ENCODE measurements at places on chromosomes 1 and 21. TPM values are rescaled to one million over a fixed set of nuclear protein-coding genes. Genes with fewer than 3 reads are reported as not detected.

DNA sequence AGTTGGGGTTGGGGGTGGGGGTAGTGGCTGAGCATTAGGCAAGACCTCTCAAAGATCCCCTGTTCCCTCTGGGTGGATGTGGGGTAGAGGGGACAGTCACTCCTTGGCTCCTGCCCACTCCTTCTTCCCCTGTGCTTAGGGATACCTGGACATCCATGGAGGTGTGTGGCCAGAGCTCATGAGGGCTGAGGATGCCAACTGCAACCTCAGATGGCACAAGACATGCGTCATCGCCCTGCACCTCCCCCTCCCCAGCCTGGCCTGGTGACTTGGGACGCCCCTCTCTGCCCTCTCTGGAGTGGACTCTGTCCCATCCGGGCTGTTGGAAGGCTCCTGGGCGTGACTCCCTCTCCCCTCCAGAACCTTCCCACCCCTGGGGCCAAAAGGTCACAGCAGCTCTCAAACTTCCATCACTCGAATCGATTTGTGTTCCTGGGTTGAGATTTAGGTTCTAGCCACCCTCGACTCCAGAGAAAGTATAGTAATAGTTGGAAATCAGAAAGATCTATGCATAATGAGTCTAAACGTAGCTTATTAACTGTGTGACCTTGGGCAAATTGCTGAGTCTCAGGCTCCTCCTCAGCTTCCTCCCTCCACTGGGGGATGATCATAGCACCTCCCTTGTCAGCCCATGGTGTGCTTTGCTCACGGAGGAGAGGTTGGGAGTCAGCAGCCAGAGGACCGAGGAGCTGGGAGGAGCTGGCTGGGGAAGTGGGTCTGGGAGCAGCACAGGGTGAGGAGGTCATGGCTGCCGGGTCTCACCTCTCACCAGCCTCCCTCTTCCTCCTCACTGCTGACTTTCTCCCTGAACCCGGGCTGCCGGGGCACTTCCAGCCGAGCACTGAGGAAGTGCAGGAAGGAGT, 2.2 kb upstream of the PTPN7 start:
- peak overlapping the region; percentile 99 for H3K27ac ChIP-seq
- H3K36me3 ChIP-seq, result peaks cover 27% of the 10 kb centered on the region
- peaks cover 72% of the 10 kb centered on the region for H3K4me1 ChIP-seq
- peak overlapping the region; percentile 98 for H3K4me3 ChIP-seq
- DNase-seq, result peak; percentile 32
- no peaks in the 10 kb centered on the region for H3K27me3 ChIP-seq

DNA sequence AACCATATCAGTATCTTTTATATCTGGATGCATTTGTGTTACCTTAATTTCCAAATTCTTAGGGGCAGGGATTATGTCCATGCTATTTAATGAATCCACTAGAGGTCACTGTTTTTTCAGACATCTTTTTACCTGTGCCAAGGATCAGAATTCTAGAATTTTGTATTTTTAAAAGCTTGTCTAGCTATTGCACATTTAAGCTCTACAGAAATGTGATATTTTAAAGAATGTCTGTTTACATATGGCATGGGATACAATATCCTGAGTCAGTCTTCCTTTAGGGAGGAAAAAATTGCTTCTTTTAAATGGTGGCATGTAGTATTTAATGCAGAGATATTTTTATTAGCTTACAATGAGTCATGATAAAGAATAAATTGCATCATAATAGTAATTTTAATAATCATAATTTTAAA, 11.3 kb downstream of the RPAP2 start:
- peaks cover 32% of the 10 kb centered on the region for H3K4me1 ChIP-seq
- H3K4me3 ChIP-seq, result no peak overlapping the region
- peaks cover 38% of the 10 kb centered on the region for H3K36me3 ChIP-seq
- H3K27ac ChIP-seq, result no peak overlapping the region
- H3K27me3 ChIP-seq, result no peaks in the 10 kb centered on the region

GRCh38 chr21:33975548-33976081, 60.0 kb upstream of the ATP5PO start:
- H3K4me1 ChIP-seq, result peaks cover 45% of the 10 kb centered on the region
- H3K36me3 ChIP-seq, result peaks cover 9% of the 10 kb centered on the region
- peak overlapping the region; percentile 98 for H3K27ac ChIP-seq
- peak overlapping the region; percentile 75 for H3K4me3 ChIP-seq

- H3K27ac ChIP-seq, result no peak overlapping the region
- H3K36me3 ChIP-seq, result no peaks in the 10 kb centered on the region
- DNase-seq, result no peak
- H3K27me3 ChIP-seq, result no peaks in the 10 kb centered on the region
Observed at GRCh38 chr1:24713176-24713575, 32.1 kb upstream of the CLIC4 start.

- H3K4me1 ChIP-seq, result no peaks in the 10 kb centered on the region
- no peaks in the 10 kb centered on the region for H3K27me3 ChIP-seq
- H3K36me3 ChIP-seq, result no peaks in the 10 kb centered on the region
- H3K4me3 ChIP-seq, result no peak overlapping the region
Observed at GRCh38 chr1:79304131-79304530, 297.6 kb upstream of the ADGRL4 start.

DNA sequence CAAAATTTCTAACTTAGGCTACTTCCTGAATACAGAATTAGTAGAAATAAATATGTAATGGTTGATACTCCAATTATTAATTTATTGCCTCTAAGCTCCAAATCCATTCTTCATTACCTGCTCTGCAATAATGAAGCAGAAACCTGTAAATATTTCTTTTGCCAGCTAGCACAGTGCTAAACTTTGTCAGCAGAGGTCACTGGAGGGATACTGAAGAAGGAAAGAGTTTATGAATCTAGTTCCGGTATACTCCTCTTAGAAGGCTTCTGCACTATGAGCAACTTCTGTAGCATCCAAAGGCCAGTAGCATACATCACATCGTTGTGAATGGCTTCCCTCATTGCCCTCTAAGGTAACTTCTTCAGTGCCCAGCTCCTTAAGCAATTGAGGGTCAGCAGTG, 81.0 kb upstream of the LHX8 start:
- no peaks in the 10 kb centered on the region for H3K4me1 ChIP-seq
- no peaks in the 10 kb centered on the region for H3K36me3 ChIP-seq
- no peak overlapping the region for H3K27ac ChIP-seq
- no peaks in the 10 kb centered on the region for H3K27me3 ChIP-seq
- DNase-seq, result no peak

DNA sequence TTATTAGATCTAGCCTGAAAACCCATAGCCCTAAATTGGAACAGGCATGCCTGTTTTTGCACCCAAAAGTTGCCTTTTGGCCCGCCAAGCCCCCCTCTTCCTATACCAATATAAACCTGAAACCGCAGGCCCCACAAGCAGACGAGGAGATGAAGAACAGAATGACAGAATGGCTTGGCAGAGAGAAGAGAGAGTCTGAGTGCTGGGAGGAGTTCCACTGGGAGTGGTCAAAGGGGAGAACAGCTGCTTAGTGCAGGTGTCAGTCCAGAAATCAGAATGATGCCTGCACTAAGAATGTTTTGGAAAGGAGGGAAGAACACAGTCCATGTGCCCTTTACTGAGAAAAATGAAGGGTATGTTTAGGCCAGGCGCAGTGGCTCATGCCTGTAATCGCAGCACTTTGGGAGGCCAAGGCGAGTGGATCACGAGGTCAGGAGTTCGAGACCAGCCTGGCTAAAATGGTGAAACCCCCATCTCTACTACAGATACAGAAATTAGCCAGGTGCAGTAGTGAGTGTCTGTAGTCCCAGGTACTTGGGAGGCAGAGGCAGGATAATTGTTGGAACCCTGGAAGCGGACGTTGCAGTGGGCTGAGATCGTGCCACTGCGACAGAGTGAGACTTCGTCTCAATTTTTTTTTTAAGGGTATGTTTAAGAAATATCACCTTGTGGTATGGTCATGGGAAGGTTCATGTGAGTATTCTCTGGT, 9.4 kb downstream of the DYRK1A start:
- H3K36me3 ChIP-seq, result peaks cover 44% of the 10 kb centered on the region
- no peak overlapping the region for H3K27ac ChIP-seq
- no peak for DNase-seq
- H3K4me3 ChIP-seq, result no peak overlapping the region
- H3K27me3 ChIP-seq, result no peaks in the 10 kb centered on the region

Gene USH2A
- total RNA-seq, result not detected

Gene HES5
- total RNA-seq, result not detected

DNA sequence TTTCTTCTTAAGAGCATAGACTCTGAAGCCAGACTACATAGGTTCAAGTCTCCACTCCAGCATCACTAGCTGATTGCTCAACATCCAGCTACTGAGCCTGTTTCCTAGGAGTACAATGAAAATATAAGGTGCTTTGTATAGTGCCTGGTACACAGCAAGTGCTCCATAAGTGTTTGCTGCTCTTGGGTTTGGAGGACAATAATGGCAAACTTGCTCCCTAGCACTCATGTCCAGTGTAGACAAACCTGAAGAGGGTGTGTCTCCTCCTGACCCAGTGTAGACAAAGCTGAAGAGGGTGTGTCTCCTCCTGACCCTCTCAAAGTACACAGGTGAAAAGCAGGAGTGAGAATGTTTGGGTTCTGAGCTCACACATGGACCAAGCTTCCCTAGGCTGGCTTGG, 10.5 kb upstream of the ECE1 start:
- DNase-seq, result no peak
- H3K4me1 ChIP-seq, result peaks cover 71% of the 10 kb centered on the region
- H3K4me3 ChIP-seq, result no peak overlapping the region
- H3K36me3 ChIP-seq, result peaks cover 20% of the 10 kb centered on the region
- H3K27me3 ChIP-seq, result no peaks in the 10 kb centered on the region

Data from activated naive CD8-positive, alpha-beta T cell treated with anti-CD3 and anti-CD28 coated beads for 36 hours (primary cell).